Midbrain (tissue), 1 donor: ENCODE measurements at places on chromosomes 12 and 14.

- DNase-seq, result no peak
Observed at GRCh38 chr12:82942991-82943401, 256.3 kb downstream of the TMTC2 start.

GRCh38 chr14:68018598-68018997 lies 199.0 kb downstream of the RAD51B start:
- DNase-seq, result no peak

DNA sequence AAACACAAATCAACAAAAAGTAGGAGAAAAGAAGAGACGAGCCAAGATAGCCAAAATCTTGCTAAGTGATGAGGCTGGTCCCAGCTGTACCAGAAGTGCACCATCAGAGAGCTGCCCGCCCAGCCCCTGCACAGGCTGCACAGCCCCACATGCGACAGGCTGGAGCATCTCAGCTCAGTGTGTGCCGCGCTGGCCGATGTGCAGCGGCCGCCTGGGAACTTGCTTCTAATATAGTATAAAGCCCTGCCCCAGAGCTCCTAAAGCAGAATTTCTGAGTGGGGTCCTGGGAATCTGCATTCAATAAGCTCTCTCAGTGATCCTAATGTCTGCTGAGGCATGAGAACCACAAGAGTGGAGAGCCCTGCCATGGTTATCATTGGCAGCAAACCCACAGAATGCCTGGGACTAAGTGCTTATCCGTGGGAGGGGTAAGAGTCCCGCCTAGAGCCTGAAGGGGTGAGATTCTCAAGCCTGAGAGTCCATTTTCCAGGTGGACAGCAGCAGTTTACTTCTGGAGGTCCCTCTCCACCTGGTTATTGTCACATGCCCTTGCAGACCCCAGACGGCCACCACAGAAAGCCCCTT lies 171.6 kb downstream of the DPF3 start:
- no peak for DNase-seq

- no peak for DNase-seq
Observed at GRCh38 chr12:58393152-58393551, 451.8 kb downstream of the ATP23 start.

GRCh38 chr12:111429828-111430432 lies 24.2 kb downstream of the SH2B3 start:
- DNase-seq, result no peak

DNA sequence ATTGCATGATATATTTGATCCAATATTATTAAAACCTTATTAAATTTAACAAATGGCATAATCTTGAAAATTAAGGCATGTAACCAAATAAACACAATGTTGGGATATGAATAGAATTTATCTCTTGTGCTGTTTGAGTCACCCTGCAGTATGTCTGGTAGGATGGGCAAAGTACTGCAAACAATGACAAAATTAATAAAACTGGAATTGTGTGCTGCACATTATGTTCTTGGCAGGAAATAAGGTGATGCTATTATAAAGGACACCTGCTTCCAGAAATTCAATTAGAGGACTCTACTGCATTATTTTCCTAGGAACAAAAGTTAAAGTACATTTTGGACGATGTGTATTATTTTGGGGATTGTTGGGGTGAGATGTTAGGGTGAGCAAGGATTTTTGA lies 132.7 kb downstream of the PPFIA2 start:
- no peak for DNase-seq

DNA sequence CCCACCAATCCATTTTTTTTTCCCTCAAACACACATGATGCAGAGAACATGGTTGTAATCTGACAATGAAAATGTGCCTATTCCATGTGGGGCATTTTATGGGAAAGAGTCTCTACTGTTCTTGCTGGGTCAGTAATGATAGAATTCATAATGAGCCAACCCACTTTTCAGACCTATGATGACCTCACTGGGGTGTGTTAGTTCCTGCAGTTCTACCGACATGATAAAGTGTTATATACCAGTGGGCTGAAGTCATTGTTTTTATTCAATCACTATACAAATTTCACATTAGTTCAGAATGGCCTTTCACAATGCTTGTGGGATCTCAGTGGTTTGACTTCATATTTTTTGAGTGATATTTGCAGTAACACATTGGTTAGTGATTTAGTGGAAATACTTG lies 47.5 kb downstream of the PPFIBP1 start:
- DNase-seq, result no peak

DNA sequence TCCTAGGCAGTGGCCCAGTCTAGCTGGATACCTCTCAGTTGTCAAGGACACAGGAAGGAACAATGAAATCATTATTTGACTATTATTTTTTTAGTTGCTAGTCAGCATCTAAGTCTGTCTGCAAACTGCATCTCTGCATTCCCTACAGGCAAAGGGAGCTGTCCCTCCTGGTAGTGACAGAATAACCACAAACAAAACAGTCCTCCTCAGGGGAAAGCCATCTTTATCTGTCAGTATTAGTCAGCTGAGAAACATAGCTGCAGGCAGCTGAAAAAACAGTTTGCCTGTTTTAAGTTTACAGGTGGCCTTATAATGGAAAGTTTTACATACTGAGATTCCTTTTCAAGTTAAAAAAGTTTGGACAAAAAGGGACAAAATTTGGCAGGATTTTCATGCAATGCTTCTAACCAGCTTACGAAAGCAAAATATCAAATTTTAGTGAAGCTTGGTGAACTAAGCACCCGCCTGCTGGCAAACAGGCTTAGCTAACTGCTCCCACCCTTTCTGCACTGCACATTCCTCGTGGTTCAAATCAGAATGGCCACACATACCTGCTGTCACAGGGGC lies 29.5 kb downstream of the SLC25A21 start:
- no peak for DNase-seq

- DNase-seq, result no peak
Observed at GRCh38 chr12:100453951-100454350, 19.7 kb upstream of the NR1H4 start.

GRCh38 chr12:94165670-94166364 lies 17.4 kb downstream of the PLXNC1 start:
- no peak for DNase-seq

GRCh38 chr12:81705586-81705985 lies 53.6 kb downstream of the PPFIA2 start:
- DNase-seq, result no peak
